ENCODE measurements at places on chromosomes 1 and 21.

GRCh38 chr1:6386371-6386949, 7.1 kb downstream of the ACOT7 start:
- no peak for DNase-seq

- no peak for DNase-seq
Observed at GRCh38 chr1:6503884-6504602, 12.6 kb upstream of the PLEKHG5 start.

GRCh38 chr1:205285381-205286101, 36.0 kb downstream of the NUAK2 start:
- DNase-seq: no peak

DNA sequence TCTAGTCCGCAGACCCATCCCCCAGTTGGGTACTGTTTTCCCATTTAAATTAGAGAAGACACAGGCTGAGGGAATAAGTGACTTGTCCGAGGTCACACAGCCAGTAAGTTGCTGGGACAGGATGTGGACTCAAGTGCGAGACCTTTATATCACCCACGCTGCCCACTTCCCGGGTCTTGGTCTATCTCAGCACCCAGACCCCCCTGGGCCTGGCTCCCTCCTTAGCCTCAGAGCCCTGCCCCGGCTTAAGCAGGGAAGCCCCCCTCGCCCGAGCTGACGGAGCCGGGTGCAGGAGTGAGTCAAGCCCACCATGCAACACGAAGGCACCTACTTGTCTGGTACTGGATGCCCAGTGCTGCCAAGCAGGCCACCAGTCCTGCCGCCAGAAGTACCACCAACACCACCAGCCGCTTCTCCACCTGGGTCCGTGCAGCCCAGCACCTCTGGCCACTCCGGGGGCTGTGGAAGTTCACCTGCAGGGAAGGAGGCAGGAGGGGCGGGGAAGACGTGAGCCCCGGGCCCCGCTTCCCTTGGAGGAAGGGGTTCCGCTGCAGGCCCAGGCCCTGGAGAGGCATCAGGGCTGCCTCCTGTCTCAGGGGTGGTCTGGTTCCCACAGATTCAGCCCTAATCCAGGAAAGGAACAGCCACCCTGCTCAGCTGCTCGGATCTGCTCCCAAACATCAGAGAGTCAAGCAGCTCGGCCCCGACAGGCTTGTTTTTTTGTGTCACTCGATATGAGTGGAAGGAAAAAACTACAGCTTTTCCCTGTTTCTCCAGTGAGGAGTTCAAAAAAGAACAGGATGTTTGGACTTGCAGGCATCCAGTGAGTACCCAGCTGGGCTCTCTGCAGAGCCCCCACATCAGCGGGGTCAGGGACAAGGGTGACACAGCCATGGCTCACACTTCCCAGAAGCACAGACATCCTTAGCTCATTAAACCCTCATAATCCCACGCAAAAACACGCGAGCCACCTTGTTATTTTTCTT, 11.1 kb downstream of the ECE1 start:
- no peak for DNase-seq

GRCh38 chr1:11735531-11735853, 444 bp upstream of the AGTRAP start:
- no peak for DNase-seq

DNA sequence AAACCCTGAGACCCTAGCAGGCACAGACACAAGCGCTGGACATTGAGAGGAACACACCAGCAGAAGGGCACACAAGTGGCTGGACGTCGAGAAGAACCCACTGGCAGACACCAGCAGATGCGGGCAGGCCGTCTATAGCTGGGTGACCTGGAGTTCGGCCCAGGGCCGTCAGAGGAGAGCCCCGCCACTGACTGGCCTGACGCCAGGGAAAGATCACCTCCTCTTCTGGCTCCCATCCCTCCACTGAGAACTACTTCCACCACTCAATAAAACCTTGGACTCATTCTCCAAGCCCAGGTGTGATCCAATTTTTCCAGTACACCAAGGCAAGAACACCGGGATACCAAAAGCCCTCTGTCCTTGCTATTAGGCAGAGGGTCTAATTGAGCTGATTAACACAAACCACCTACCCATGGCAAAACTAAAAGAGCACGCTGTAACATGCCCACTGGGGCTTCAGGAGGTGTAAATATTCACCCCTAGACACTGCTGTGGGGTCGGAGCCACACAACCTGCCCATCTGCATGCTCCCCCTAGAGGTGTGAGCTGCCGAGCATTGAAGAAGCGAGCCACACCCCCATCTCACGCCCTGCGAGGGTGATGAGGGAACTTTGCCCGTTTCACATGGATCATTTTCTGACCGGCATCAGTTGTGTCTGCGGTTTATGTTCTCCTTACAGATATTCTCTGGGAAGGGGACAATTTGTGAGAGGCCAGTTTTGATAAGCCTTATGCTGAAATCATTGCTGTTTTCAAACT, 104.8 kb downstream of the HLX start:
- no peak for DNase-seq

DNA sequence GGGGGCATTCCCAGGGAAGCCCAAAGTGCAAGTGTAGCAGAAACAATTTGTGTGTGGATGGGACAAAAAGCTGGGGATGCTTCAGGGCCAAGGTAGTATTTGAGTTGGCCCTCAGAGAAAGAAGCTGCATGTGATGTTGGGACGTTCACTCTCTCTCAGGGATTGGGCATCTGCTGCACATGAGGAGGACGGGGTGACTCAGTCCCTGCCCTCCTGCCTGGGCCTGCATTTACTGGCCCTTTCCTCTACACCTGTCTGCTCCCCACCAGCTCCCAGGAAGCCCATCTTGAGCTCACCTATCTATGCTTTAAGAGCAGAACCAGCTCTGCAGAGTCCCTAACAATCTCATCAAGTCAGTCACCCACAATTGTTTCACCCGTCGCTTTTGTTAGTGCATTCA, 23.5 kb upstream of the MPZL1 start:
- DNase-seq: no peak

- DNase-seq: no peak
Observed at GRCh38 chr1:10704368-10704882, 92.0 kb downstream of the CASZ1 start.

GRCh38 chr1:228884615-228885566, 149.6 kb downstream of the RHOU start:
- no peak for DNase-seq

DNA sequence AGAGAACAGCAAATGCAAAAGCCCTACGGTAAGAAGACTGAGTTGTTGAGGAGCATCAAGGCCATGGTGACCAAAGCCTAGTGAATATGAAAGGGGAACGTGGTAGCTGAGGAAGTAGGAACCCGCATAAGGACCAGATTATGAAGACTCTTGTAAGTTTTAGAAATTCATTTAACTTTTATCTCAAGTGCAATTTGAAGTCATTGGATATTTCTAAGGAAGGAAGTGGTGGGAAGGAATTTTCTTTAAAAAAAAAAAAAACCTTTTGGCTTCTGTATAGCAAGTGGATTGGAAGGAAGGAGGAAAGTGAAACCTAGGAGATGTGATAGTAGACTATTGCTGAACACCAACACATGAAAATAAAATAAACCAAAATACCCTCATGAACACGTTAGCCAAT, 119.0 kb downstream of the TNFSF18 start:
- DNase-seq: no peak

DNA sequence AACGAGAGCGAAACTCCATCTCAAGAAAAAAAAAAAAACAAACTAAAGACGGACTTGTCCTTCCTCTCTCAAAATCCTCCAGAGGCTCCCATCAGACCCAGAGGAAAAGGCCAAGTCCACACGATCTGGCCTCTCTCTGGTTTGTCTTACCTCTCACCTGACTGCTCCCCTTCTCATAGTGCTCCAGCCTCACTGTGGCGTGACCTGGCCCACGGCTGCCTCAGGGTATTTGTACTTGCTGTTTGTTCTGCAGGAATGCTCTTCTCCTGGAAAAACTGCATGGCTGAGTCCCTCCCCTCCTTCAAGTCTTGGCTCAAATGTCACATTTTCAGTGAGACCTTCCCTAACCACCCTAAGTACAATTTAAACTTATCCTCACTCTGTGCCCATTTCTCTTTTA, 8.0 kb upstream of the BRWD1 start:
- no peak for DNase-seq

DNA sequence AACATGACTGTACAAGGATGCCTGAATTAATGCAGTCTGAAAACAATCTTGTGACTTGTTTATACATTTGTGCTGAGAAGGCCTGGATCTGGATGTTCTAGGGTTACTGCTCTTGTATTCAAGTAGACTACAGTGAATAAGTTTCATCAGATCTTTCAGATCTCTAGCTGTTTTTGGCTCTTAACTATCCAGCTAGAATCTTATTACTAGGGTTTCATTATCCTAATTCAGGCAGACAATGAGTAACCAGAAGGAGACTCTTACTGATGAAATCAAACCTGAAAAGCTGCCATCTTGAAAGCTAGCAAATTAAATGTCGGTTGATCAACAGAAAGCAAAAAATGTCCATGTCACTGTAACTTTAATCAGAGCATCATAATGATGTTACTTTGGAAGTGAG, 112.5 kb upstream of the KCNK2 start:
- no peak for DNase-seq
